ENCODE measurements at places on chromosomes 2 and 18.

DNA sequence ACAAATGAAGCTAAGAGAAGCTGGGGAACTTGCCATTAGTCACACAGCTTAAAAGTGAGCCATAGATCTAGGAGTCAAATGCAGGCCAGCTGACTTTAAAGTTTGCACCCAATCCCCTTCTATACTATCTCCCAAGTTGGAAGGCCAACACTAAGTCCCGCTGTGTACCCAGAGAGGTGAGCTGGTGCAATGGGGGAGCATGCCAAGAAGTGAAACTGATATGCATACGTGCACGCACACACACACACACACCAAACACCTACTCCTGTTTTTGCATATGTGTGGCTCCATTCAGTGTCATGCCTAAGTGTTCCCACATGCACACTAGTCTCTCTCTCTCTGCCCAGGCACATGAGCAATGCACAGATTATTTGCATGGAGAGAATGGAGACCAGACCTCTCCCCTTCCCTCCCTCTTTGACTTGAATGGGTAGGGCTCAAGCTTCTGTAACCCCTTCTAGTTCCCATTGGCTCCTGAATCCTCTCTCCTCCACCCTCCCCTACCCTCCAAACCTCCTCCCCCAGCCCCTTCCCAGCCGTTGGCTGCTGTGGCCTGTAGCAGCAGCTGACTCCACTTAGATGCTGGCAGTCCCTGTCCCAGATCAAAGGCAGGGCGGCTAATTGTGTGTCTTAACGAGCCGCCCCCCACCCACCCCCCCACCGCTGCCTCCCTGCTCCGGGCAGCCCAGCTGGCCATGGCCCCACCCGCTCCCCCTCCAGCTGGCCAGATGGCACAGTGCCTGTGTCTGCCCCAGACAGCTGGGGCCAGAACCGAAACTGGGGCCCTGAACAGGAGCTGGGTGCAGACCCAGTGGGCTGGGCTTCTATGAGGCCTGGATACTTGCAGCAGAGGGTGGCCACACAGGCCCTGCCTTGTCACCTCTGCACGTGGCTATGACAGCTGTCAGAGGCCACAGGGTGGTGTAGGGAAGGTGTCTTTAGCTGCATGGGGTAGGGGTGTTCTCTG lies 5.6 kb downstream of the WNT10A start:
- DNase-seq: peak; percentile 74

DNA sequence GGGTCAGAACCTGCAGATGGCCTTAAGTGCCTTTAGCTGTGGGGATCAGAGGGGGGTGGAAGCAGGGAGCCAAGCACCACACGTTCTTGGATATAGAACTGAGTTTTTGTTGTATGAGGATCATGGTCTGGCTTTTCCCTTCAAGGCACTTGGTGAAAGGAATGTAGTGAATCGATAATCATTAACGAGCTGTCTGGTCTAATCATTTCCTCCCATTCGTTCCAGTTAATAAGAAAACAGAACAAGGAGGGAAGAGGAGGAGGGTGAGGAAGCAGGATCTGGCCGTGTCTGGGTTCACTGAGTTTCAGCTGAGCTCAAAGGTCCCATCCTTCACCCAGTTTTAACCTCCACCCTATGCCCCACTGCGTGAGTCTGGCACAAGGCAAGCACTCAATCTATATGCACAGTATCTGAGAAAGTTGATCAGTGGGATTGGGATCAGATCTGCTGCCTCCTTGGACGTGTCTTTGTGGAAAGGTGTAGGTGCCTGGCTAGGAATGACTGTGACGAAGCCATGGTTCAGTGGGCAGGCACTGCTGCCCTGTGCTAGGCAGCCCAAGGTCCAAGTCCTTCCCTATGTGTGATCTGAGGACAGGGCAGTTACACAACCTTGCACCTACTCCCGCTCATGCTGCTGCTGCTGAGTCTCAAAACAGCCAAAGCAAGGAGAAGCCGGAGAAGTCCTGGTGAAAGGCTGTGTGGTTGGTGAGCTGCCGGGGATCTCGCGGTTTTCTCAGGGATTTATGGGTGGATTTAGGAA lies 54.8 kb downstream of the GALNT14 start:
- DNase-seq: no peak

GRCh38 chr2:29235411-29235810 lies 120.2 kb downstream of the CLIP4 start:
- no peak for DNase-seq

- DNase-seq: no peak
Measured at GRCh38 chr18:23990474-23991410, 23.8 kb upstream of the TTC39C start.

DNA sequence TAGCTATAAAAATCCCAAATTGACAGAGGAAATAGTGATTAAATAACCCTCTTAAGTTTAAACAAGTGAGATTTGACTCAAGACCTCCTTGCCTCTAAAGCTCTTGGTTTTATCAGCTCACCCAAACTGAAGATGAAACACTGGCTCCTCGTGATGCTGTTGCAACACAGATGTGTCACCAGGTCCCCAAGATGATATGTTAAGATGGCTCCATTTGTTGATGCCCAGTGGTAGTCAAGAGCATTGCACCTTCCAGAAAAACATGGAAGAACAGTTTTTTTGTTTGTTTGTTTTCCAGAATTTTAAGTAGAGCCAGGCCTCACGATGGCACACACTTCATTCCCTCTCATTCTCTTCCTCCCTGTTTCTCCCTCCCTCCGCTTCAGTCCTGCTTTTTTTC lies 399.8 kb downstream of the TXNL1 start:
- DNase-seq: no peak

- DNase-seq: no peak
Measured at GRCh38 chr2:186624276-186624675, 34.4 kb downstream of the ITGAV start.

GRCh38 chr2:172627181-172627580 lies 71.3 kb downstream of the PDK1 start:
- DNase-seq: no peak

DNA sequence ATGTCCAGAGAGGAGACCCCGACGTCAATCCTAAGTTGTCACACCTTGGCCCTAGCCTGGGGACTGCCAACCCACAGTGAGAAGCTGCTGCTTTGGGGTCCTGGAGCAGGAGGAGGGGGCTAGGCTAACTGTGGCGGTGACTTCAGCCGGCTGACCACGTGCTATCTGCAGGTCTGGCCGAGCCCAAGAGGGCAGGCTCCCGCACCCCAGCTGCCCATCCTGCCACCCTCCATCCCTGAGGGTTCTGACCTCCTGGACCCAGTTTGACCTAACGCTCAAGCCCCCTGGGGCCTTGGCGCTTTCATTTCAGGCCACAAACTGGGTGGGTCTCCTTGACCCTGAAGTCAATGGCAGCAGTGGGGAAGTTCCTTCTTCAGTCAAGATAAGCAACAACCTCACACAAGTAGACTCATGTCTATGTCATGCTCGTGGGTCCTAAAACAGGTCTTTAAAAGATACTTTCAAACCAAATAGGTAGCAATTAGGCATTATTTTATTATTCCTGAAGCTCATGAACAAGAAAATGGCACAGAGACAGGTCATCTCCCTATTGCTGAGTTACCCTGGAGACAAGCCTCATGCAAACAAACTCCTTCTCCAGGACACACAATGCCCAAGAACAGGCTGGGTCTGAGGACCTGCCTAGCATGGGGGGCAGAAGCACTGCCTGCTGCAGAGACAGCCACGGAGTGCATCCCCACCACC lies 2.3 kb downstream of the HES6 start:
- no peak for DNase-seq

DNA sequence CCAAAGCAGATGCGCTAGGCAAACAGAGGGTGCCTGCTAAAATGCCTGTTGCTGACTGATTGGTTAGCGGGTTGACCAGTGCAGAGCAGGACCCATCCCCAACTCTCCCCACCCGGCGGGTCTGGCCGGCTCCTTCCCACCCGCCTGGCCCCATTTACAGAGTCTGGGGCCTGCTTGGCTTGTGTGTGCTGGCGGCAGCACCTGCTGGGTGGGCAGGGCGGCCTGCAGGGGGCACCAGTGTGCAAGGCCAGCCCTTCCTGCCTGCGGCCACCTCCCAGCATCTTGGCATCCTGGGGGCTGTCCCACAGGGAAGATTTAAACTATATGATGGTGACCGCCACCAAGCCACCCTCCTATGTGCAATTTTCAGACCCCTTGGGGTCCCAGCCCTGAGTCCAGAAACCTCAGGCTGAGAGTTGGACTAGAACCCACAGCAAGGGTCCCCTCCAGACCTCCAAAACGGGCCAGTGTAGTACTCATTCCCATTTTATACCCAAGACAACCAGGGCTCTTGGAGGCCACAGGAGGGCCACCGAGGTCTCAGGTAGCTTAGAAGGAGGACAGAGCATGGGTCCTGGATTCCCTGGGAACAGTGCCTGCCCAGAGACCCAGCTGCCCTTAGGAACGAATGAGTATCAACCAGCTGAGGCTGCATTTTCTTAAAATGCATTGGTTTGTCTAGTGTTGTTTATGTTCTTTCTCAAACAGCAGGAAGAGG lies 173.6 kb downstream of the SMAD7 start:
- peak; percentile 74 for DNase-seq

Data from transverse colon (tissue), 4 donors.